Stimulated activated CD4-positive, alpha-beta T cell treated with anti-CD3 and anti-CD28 coated beads, Interleukin-2, amount 100 ng/mL, for 4 hours (primary cell): ENCODE measurements at places on chromosomes 1 and 21.

- no peak for DNase-seq
These were observed 110.9 kb downstream of the KCNJ15 start for GRCh38 chr21:38367646-38368045.

GRCh38 chr21:38853421-38853919, 47.7 kb downstream of the ETS2 start:
- no peak for DNase-seq

- no peak for DNase-seq
These were observed 2.5 kb downstream of the UBASH3A start for GRCh38 chr21:42406201-42406621.

- DNase-seq, result no peak
These were observed 102.9 kb downstream of the ACTL8 start for GRCh38 chr1:17857996-17858395.

DNA sequence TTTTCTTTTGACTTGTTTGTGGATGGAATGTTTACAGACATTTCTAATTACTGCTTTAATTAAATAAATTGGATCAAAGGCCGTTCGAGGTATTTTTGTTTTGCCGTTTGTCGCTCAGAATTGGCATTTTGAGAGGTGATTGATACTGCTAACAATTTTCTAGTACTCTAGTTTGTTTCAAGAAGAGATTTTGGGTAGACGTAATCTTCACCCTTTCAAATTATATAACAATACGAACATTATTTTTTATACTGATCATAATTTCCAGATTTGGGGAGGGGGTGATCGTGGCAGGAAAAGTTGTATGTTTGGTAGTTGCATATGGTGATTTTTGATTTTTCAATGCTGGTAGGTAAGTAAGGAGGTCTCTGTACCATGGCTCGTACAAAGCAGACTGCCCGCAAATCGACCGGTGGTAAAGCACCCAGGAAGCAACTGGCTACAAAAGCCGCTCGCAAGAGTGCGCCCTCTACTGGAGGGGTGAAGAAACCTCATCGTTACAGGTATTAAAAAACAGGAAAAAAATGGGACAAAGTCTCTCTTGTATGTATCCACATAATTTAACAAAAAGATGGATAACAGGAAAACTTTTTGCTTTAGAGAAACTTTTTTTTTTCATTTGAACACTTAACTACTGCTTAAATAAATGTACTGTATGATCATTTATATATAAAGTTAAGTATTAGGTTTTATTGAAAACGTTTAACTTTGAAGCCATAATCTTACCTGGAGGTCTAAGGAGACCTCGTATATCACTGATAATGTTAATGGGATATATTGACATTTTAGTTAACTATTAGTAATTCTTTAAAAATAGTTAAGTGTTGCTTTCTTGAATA, 1.7 kb downstream of the H3-3A start:
- DNase-seq, result no peak

DNA sequence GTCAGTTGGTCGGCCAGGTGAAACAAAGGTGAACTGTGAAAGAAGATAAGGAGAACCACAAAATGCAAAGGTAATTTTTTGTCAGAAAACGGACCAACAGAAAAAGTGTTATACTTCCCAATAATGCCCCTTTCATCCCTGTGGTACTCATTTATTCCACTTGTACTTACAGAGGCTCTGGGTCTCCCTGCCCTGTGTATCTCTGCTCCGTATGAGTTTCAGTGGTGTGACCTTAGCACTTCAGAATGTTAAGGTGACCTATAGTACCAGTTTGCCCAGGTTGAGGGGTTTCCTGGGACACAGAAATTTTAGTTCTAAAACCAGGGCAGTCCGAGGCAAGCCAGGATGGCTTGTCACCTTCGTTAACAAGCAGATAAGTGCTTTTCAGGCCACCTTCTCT, 254.8 kb downstream of the OLFM3 start:
- DNase-seq, result no peak

- no peak for DNase-seq
These were observed 24.0 kb downstream of the HENMT1 start for GRCh38 chr1:108636876-108637275.

- DNase-seq, result no peak
These were observed 35.4 kb upstream of the COL24A1 start for GRCh38 chr1:86191958-86192357.

DNA sequence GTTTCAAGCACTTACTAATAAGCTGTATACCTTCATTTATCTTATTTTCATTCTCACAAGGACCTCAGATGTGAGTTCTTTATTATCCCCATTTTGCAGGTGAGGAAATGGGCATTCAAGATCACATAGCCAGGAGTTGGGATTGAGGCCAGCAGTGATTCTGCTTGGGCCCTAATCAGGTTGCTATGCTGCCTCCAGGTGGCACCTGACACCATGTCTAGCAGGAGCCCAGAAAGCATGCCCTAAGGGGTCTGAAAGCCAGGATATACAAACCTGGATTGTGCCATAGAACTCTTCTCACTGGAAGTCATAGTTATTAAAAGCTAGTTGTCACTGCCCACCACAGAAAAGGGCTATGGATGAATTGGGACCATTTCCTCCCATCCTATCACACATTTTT, 61.1 kb downstream of the FYB2 start:
- no peak for DNase-seq

- no peak for DNase-seq
These were observed 403.6 kb downstream of the RRAGC start for GRCh38 chr1:38455829-38456530.

DNA sequence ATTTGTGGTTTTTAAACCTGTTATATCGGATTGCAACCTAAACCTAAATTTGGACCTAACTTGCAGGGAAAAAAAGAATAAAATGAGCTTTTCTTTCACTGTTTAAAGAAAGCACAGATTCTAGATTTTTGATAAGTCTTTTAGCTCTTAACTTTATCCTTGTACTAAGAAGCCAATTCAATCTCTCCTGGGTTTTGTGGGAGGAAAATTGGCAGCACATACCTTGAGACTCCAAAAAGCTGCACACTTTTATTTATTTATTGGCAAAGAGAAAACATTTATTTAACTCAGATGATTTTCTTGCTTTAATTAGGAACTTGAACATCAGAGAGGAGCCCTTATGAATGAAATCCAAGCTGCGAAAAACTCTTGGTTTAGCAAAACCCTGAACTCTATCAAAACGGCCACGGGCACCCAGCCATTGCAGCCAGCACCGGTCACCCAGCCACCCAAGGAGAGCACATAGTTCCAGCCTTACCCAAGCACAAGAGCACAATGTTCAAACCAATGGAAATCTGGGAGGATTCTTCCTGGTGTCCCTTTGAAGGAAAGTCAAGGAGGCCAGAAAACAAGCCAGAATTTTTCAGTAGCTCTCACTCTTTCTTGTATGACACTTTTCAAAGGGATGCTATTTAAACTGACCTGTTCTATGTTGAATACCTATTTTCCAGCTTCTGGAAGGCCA, 10.1 kb upstream of the CACYBP start:
- no peak for DNase-seq

- peak; percentile 90 for DNase-seq
These were observed 15.5 kb downstream of the PI4KB start for GRCh38 chr1:151311589-151312331.

- peak; percentile 65 for DNase-seq
These were observed 2.9 kb downstream of the GFI1 start for GRCh38 chr1:92483610-92484471.

- DNase-seq, result no peak
These were observed 6.9 kb downstream of the DCST1 start for GRCh38 chr1:155040358-155041093.

DNA sequence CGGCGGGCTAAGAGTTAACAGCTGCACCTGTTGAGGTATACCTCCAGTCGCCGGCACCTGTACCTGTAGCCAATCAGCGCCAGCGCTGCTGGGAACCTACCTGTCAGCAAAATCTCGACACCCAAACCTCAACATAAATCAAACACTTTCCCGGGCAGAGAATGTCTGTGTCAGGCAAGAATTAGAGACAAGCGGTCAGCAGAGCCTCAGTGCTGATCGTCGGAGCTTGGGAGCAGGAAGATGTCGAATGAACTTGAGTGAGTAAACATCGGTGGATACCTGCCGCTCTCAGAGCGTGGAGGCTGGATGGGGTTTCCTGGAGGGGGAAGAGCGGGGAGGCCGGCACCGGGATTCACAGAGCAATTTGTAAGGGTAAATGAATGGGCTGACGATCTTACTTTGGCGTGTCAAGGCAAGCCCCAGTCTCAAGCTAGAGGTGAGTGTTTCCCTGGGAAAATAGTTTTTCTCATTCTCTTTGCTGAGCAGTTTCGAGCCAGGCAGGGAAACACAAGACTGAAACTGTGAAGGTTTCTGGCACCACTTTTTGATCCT, at the start of gene GRHL3:
Gene GRHL3 (plus strand): TSS at position 46 of the 552 bp plus-strand sequence. CDS start 195 bp downstream, at position 241.
- DNase-seq, result no peak

- DNase-seq, result no peak
These were observed 103.5 kb downstream of the NPHP4 start for GRCh38 chr1:5888606-5889211.

DNA sequence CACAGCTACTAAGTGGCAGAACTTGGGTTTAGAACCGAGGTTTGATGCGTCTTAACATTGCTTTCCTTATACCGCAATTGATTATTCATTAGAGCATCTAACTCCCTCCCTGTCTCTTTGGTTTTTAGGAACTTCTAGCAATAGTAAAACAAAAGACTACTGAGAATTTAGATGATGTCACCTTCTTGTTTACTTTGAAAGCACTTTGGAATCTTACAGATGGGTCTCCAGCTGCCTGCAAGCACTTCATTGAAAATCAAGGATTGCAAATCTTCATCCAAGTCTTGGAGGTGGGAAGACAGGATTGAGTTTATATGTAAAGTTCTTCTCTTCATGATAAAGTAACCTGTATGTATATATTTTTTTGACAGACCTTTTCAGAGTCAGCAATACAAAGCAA, 35.0 kb downstream of the ZYG11A start:
- no peak for DNase-seq

- DNase-seq, result no peak
These were observed 13.5 kb upstream of the NTPCR start for GRCh38 chr1:232936941-232937340.

DNA sequence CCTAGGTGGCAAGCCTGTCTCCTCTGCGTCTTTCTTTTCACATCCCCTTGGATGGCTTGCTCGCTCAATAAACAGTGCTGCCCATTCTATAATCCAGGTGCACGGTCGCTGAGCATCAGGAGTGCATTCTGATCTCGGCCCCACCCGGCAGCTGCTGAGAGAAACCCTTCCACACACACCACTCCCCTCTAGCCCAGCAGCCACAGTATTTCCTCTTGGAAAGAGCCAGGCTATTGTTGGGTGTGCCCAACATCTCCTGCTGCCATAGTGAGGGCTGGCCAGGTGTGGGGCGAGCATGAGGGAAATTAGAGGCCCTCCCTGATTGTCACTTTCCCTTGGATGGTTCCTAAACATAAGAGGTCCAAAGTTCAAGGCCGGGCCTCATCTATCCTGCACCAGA, 24.7 kb downstream of the GPA33 start:
- no peak for DNase-seq

DNA sequence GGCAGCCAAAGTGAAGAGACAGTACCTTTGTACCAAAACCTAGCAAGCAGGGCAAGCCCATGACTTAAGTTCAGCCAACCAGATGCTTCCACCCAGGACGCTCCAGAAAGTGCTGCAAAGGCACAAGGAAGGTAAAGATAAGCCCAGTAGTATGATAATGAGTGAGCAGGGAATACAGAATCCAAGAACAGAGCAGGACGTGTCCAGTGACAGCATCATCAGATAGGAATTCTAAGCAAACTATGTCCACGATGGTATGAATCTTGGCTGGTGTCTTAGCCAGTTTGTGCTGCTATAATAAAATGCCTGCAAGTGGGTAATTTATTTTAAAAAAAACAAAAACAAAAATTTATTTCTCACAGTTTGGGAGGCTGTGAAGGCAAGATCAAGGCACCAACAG, 13.6 kb downstream of the GJA4 start:
- DNase-seq, result no peak

- DNase-seq, result no peak
These were observed 109.6 kb upstream of the DPYD start for GRCh38 chr1:98030483-98030882.

- no peak for DNase-seq
These were observed 16.2 kb upstream of the KPRP start for GRCh38 chr1:152741656-152742055.

DNA sequence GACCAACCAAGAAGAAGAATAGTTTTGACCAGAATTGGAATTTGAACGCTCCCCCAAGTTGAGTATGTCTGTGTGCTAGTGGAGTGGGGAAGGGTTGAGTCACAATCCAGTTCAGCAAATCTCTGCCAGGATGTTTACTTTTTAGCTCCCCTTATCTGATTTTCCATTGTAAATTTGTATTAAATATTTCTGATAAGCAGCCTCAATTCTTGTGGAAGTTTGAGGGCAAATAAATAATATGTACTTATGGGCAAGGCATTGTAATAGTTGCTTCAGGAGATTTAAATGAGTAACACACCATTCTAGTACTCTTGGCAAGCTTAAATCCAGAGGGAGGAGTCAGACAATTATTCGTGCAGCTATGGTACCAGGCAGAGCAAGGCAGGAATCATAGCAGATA, 14.4 kb downstream of the CXADR start:
- DNase-seq, result no peak

DNA sequence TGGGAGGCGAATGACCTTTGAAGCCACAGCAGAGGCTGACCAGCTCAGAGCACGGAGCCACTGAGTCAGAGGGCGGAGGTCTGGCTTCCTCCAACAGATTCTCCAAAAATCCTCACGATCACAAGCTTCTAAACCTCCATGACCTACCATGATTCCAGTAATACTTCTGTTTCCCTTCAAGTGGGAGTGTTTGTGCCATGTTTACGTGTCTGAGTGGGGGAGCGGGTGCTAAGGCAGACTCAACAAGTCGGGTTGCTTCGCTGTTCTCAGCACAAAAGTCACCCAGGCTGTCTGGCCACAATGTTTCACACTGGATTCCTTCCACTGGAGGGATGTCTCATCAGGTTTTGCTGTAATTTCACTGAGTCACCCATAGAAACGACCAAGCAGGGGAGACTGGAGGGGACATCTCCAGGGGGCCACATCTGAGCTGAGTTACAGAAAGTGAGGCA, 86.2 kb downstream of the SLC66A1 start:
- DNase-seq, result no peak

DNA sequence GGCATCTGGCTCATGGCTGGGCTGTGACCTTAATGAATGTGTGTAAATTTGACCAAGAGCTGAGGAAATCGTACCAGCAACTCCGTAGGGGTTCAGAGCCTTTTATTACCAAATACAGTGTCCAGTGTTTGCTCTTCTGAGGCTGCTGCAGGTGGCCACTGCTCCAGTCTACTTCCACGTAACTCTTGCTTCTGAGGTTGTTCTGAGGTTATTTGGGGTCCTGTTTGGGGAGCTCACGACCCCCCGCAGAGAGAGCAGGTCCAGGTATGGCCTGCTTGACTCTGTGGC, 33.6 kb downstream of the MAN1C1 start:
- no peak for DNase-seq

GRCh38 chr1:19844731-19845495, 29.8 kb upstream of the RNF186 start:
- DNase-seq, result no peak

- no peak for DNase-seq
These were observed 123.9 kb upstream of the DPYD start for GRCh38 chr1:98044766-98045165.

DNA sequence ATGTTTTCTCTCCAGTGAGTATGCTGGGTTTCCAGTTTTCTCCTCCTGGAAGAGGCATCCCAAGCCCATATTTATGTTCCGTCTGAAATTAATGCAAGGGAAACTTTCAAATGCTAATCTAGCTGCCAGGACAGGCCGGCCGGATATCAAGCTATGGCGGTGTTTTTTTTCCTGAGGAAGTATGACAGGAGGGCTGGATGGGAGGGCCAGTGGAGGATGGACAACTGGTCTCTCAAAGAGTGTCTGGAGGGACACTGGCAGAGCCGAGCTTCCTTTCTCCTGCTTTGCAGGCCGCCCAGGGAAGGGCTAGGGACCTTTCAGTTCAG, 212.7 kb downstream of the TRABD2B start:
- DNase-seq, result no peak
